ENCODE measurements at places on chromosomes 3 and 15.

DNA sequence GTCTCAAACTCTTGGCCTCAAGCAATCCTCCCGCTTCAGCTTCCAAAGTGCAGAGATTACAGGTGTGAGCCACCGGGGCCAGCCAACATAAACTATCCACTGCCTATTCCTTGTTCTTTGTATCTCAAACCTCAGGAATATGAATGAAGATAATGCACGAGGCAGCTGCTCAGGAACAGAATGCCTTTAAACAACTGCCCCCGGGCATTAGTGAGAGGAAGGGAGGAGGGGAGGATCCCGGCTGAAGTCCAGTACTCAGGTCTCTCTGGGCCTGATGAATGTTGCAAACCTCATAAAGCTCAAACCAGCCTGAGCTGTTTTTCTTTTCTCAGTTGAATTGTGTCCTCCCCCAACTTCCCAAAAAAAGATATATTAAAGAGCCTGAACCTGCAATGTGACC, 26.9 kb upstream of the MTMR14 start:
- no peak for DNase-seq

DNA sequence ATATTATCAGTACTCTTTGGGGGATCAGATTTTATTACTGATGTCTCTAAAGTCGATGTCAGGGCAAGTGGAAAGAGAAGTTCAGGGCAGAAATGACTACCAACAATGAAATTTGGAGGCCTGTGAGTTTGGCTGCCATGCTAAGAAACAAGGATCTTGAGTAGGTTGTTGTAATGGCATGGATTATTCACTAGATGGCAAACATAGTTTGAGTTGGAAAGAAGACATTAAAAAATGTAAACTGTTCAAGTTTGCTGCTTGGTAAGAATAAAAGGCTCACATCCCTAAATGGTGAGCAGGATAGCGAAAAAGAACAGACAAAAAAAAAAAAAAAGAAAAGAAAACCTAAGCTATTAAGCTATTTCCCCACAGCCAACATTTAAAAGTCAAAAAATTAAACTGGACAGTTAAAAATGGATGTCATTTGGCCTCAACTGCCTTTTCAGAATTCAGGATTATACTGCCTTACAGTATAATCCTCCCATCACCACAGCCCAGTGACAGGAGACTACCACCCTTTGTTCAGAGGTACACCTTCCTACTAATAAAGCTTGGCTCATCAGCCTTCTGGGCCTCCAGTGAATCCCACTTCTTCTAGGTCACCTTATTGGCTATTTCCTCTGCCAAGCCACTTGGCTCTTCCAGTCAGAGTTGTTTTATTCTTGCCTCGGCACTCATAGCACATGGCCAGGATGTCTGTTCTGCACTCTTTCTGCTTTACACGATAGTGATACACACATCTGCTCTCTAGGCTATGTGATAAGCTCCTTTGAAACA, 163.7 kb downstream of the PLD1 start:
- peak; percentile 43 for DNase-seq

GRCh38 chr3:176799675-176800074, 397.6 kb downstream of the TBL1XR1 start:
- DNase-seq, result no peak

- peak; percentile 49 for DNase-seq
Observed at GRCh38 chr15:88491158-88491557, 23.6 kb downstream of the MRPS11 start.

DNA sequence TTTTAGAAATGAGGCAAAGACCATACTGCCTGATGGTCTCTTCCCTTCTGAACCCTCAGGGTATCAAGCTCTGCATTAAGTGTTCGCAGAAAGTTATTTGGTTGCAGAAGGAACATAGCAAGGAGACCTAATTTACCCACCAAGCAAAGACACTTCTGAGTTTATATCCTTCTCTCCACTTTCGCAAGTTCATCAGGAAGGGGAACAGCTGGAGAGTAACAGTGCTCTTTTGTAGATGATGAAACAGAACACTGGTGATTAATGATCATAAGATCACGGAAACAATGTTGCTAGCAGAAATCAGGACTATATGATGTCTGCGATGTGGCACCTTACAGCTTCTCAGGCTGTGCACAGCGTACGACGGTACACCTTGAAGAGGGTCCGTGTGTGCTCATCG, 62.1 kb downstream of the NCEH1 start:
- DNase-seq, result no peak

- no peak for DNase-seq
Observed at GRCh38 chr3:16433701-16434151, 79.8 kb downstream of the RFTN1 start.

GRCh38 chr3:38114052-38114874, 22.7 kb downstream of the ACAA1 start:
- DNase-seq, result no peak

DNA sequence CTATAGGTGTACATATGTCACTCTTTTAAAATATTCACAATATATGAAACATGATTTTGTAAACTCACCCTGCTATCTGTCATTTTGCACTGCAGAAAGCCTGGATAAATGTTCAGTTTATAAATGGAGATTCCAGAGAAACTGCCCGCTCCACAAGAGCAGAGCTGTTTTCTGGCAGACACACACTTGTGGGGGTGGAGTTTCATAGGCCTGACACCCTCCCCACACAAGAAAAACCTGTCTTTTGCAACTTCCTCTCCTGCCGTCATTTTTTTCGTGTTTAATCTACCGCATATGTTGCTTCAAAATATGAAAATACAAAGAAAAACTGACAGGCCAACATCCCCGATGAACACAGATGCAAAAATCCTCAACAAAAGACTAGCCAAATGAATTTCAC, 479.0 kb downstream of the GABRG3 start:
- DNase-seq, result no peak

DNA sequence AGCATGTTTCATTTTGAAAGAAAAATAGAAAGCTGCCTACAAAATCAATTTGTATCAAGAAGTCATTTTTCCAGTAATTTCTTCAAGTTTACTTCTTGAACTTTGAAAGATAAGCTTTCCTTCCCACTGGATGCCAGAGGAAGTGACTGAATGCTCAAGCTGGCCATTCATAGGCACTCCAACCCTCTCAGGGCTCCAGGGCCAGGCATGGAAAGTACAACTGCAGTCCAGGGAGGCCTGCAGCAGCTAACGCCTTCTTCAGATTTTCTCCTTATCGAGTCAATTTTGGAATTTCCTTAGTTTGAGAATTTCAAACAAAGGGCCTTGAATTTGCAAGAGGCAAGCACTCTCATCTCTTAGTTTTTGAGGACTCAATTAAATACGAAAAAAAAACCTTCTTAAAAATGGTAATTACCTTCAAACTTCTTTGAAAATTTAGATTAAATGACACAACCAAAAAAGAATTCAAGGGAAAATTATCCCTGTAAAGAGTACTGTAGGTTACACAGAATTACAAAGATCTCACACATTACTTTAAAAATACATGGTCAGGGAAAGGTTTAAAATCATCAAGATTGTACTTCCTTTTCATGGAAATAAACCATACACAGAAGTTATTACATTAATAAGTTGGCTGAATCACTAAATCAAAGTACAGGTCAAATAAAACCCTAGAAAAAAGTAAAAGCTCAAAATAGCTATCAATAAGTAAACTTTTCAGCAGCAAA, 2.5 kb downstream of the UBP1 start:
- DNase-seq, result no peak
